Right renal pelvis (tissue), 4 donors: ENCODE measurements at places on chromosomes 4 and X. TPM values are rescaled to one million over a fixed set of nuclear protein-coding genes. Genes with fewer than 3 reads are reported as not detected.

DNA sequence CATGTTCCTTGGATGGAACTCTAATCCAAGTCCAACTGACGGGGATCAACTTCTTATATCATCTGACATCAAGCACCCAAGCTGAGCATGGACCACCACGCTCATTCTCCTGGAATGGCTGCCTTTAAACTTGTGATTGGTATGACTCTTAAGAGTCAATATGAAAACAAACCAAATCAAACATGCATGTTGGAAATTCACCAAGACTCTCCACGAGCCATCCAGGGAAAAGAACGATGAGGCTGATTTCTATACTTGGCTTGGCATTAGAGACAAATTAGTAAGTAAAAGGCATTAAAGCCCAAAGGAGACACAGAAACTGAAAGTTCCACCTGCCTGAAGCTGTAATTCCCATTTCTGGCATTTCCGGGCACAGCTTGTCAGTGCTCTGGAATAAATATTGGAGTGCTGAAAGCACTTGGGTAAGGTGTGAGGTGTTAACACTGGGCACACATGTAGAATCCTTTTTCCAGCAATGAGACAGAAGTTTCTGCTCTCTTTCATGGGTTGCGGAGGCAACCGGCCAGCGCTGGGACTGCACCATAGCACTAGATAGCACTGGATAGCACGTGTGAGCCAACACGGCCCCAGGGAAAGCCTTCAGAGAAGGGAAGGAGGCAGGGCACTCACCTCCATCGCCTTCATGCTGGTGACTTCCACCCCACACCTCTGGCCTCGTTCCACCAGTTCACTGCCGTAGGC lies 42.1 kb upstream of the CENPU start:
- DNase-seq: no peak

Gene IL13RA2
- 1.7 TPM for polyA plus RNA-seq

DNA sequence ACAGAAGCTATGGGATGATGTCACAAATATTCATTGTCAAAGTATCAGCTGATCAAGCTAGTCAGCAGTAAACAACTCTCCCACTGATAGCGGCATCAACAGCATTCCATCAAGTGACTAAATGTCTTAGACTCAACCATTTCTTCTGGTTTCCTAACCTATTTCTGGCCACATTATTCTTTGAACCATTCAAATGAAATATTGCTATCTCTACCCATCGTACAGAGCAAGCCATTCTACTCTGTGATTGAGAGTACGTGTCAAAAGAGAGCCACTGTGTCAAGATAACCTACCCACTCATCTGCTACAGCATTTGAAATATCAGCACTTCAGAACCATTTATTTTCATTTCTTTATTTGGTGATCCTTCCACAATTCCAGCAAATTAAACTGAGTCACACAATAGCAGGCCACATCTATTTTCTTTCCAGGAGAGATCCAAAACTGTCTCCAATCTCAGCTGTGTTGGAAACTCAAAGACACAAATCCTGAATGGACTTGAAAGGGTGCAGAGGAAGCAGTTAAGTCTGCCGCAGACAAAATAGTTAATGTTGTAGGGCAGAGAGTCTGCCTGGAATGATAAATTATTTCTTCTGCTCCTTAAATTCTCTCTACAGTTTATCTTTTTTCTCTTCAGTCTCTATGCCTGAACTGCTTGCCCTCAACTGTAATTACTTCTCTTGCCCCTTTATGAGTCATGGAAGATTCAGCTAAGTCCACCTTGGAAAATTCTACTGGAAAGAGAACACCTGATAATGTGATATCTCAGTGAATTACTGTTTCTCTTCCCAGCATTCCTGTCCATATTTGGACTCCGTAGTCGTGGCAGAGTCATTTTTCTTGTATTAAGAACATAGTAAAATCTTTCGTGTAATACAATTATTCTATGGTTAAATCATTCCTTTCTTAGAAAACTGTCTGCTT lies 364.8 kb downstream of the PDGFC start:
- no peak for DNase-seq

- DNase-seq: no peak
Measured at GRCh38 chr4:87014284-87014782, 79.5 kb downstream of the AFF1 start.

DNA sequence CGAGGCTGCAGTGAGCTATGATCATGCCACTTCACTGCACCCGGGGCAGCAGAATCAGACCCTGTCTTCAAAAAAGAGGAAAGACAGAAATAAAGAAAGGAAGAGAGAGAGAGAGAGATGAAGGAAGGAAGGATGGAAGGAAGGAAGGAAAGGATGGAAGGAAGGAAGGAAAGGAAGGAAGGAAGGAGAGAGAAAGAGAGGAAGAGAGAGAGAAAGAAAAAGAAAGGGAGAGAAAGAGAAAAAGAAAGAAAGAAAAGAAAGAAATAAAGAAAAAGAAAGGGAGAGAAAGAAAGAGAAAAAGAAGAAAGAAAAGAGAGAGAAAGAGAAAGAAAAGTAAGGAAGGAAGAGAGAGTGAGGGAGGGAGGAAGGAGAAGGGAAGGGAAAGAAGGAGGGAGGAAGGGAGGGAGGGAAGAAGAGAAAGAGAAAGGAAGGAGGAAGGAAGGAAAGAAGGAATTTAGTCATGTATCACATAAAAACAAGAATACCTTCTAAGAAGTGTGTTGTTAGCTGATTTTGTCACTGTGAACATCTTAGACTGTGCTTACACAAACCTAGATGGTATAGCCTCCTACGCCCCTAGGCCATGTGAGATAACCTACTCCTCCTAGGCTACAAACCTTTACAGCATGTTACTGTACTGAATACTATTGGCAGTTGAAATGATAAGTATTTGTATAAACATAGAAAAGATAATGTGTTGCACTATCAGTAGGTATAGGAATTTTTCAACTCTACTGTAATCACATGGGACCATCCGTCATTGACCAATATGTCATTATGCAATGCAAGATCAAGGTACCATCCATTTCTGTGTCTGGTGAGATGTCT lies 17.4 kb upstream of the AFF1 start:
- no peak for DNase-seq

DNA sequence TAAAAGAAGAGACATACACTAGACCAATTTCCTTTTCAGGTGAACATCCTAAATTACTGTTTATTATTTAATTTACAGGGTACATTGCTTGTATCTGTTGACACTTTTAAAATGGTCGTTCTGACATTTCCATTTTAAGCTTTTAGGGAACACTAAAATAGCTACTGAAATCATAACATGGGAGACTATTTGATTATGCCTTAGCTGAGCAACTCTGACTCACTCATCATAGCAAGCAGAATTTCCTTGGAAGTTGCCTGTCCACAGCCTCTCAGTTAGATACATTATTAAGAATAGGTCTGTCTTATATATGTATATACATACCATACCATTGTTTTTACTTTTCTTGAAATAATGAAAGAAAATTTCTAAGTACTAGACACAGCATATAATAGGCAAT lies 22.0 kb downstream of the GUCY1B1 start:
- DNase-seq: no peak

GRCh38 chr4:181819946-181820345 lies 423.3 kb upstream of the TENM3 start:
- no peak for DNase-seq
